ENCODE measurements at places on chromosomes 4 and X.

DNA sequence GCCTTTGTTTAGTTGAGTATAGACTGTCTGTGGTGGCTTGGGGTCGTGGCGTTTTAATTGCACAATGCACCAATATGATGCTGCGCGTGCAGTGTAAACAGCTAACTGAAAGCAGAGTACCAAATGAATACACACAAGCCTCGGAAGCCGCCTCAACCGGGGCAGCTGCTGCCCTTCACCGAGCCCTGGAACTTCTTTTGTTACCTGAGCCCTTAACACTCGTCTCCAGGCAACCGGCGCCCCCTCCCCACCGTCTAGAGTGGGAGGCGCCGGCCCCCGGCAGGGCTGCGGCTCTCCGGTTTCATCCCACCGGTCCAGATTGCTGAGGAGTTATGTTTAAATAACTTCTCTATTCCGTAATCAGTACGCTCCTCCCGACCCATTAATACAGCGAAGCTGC lies 173.2 kb upstream of the TBL1X start:
- no peak for DNase-seq

DNA sequence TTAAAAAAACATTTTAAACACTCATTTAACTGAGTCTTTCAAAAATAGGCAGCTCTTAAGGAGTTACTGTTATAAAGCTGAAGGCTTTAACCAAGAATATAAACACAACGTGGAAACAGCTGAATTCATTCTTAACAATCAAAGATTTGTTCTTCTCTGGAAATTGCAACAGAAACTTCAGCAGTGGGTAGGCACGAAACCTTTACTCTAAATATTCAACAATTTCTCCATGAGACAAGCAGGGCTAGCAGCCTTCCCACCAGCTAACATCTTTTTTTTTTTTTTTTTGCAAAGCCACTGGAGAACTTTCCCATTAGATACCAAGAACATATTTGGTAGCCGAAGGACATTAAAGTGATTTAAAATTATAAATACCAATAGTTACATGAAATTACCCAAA lies 78.2 kb upstream of the PRSS48 start:
- no peak for DNase-seq

- DNase-seq = no peak
These were observed 57.0 kb upstream of the GRPEL1 start for GRCh38 chr4:7124689-7125442.

- no peak for DNase-seq
These were observed 2.7 kb upstream of the ALAS2 start for GRCh38 chrX:55033429-55033828.

DNA sequence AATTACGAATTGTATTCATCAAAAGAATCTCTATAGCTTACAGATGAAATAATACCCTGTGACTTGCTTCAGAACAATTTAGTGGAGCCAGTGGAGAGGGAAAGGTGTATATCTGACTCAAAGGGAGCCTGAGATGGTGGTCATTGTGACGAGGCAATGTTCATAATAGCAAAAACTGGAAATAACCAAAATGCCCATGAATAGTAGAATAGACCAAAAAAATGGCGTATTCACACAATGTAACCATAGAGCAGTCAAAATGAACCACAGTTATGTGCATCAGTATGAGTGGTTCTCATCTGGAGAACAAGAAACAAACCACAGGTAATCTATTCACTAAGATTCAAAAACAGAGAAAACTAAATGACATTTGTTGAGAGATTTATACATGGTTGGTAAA lies 125.3 kb upstream of the CLNK start:
- DNase-seq = no peak

DNA sequence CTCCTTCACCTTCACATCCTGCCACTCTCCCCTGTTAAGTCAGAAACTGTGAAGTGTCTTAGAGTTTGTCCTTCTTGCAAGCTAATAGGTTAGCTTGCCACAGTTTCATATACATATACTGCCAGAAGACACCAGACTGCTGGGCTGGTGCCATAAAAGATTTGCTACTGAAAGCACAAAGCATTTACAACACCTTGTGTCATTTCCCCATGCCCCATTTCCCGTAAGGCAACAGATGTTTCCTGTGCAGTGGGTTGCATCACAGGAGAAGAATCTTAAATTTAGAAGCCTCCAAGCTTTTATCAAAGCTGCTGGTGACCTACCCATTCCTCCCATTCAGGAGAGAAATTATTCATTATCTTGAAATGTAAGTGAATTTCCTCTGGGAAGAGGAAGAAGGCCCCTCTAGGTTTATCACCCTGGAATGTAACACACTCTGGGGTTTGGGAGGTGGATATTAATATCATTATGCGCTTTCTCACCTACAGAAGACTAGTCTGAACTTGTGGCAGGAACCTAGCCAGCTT lies 34.5 kb upstream of the RAB33B start:
- DNase-seq = no peak

DNA sequence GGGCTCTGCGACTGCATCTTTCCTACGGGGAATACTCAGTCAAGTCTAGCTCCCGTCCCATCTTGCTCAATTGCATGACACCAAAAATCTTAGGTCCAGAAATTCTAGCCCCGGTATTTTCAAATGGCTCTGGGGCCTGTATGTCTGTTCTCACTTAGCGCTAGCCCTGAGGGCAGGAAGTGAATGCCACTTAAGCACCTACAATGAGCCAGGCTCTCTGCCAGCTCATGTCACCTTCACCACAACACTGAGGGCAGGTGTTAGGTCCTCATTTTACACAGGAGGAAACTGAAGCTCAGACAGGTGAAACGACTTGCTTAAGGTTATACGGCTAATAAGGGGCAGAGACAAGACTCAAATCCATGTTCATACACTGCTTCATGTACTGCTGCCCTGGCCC lies 282.8 kb downstream of the PPP1R2C start:
- DNase-seq = no peak

DNA sequence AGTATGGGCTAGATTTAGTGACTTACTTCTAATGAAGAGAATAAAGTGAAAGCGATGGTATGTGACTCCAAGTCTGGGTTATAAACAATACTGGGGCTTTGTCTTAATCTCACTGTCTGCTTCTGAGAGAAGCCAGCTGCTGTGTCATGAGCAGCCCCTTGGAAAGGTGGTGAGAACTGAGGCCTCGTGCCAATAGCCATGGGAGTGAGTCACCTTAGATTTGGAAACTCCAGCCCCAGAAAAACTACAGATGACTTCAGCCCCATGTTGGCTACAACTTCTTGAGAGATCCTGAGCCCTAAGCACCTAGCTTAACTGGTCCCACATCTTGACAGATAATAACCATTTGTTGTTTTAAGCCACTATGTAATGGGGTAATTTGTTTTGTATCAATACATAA lies 77.6 kb downstream of the CWH43 start:
- DNase-seq = no peak

DNA sequence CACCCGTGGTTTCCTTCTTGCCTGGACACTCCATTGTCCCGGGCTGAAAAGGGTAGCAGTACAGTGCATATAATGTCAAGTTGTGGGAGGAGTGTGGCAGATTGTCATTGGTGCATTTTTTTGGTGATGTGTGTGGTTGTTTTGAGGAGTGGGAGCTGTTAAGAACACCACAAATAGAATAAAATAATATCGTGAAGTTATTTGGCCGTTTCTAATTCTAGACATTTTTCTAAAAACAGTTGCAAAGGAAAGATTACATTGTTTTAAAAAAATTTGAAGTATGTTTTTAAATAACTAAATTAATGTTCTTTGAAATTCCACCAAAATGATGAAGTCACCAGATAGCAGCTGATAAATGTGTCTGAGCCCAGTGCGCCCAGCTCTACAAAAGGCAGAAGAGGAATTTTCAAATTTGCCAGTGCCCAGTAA lies 1.3 kb downstream of the PKD2 start:
- DNase-seq = no peak

- DNase-seq = no peak
These were observed 157.3 kb upstream of the RAPGEF2 start for GRCh38 chr4:158945529-158946108.

DNA sequence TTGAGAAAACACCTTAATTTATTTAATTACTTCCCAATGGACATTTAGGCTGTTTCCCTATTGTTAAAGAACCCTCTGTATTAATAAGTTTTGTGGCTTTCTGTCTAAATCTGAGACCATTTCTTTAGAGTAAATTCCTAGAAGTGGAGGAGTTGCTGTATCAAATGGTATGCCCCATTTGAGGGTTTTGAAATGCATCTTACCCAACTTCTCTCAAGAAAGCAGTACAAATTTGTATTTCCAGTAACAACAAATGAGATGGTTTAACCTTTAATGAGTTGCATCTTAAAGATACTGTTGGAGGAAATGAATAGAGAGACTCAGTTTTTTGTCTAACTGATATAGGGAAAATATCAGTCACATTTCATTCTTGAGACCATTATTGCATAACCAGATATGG lies 70.5 kb upstream of the CBLL2 start:
- no peak for DNase-seq

GRCh38 chrX:155983326-155983725 lies 14.2 kb upstream of the IL9R start:
- no peak for DNase-seq

DNA sequence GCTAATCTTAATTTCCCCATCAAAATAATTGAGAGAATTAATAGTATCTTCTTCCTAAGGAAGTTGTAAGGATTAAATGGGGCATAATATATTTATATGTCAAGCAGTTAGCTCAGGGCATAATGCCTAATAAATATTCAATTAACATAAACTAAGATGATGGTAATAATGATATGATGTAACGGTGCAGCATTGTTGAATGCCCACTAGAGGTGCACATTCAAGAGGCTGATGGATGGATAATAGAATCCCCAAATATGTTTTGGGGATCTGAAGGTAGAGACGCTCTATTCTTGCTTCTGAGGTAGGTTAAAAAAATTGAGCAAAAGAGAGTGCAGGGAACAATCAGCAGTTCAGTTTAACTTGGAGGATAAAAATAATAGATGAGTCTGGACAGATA lies 37.1 kb downstream of the ATOH1 start:
- no peak for DNase-seq

DNA sequence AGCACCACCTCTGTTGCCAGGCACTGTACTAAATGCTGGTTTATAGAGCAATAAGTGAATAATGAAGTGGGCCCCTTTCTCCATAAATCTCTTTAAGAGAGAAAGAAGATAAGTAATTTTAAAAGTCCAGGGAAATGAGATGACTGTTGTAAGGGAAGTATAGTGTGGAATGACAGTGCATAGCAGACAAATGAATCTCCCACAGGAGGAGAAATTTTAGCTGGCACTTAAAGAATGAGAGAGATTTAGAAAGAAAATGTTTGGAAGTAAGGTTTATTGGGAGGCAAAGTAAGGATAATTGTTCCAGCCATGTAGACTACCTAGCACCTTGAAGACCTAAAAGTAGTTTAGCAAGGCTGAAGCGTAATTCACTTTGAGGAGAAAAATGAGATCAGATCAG lies 1081.1 kb upstream of the PABPC4L start:
- DNase-seq = no peak

DNA sequence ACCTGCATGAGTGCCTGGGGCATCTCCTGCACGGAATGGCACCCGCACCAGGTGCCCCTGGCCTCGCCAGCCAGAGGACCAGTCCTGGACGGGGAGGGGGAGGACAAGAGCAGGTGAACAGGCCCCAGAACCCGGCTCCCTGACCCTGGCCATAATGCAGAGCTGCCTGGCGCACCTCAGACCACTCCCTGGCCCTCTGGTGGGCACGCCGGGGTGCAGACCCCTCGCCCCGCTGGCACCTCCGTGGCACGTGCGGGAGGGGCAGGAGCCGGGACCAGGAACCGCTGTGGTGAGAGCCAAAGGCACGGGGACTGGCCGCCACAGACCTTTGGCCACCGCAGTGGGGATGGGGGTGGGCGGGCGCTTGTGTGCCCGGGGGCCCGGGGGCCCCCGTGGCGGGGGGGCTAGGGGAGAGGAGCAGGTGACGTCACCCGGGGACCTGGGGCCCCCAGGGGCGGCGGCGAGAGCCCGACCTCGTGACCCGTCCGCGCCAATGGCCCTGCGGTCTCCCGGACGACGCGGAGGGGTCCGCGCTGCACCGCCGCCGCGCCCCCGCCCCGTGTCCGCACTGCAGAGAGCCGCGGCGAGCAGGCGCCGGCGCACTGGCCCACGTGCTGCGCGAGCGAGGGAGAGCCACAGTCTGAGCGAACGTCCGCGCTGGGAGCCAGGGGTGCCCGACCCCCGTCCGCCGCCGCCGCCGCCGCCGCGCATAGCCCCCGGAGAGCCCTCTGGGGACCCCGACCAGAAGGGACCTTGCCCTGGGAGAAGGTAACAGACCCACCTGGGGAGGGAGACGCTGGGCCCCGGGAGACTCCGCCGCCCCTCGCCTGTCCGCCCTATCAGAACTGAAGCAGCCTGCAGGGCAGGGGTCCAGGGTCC lies at the start of gene PNMA3:
Gene PNMA3 (plus strand): TSS at position 600 of the 879 bp plus-strand sequence. CDS start 586 bp downstream, outside the sequence.
- no peak for DNase-seq

- no peak for DNase-seq
These were observed 140.3 kb downstream of the FRYL start for GRCh38 chr4:48639807-48640206.

DNA sequence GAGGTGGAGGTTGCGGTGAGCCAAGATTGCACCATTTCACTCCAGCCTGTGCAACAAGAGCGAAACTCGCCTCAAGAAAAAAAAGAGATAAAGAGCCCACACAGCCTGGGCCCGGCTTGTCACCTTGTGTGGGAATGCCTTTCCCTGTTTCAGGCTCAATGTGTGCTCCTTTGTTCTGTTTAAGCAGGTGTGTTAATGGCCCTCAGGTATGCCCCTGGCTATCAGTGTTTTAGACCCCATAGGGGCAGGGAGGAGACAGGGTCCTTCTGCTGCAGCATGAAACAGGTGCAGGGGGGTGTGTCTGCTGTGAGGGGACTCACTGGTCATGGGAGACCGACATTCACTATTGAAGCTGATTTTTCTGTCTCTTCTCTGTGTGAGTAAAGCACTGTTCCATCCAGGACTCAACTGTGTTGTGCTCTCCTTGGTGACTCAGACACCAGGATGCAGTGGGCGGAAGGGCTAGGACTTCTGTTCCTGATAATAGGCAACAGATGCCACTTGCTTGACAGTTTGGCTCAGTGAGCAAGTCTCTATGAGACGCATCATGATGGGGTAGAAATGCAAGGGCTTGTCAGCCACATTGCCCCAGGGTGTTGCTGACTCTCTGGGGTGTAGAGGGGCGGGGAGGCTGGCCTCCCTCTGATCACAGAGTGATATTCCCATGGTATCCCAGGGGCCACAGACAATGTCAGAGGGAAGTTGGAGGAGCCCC lies 15.6 kb upstream of the LAP3 start:
- DNase-seq = no peak

GRCh38 chr4:175874306-175874705 lies 62.2 kb upstream of the GPM6A start:
- no peak for DNase-seq
